ENCODE measurements at places on chromosomes 7 and 10.

GRCh38 chr7:103821092-103821491 lies 168.4 kb downstream of the RELN start:
- no peak for DNase-seq

- no peak for DNase-seq
Measured at GRCh38 chr10:786633-787474, 97.4 kb upstream of the DIP2C start.

DNA sequence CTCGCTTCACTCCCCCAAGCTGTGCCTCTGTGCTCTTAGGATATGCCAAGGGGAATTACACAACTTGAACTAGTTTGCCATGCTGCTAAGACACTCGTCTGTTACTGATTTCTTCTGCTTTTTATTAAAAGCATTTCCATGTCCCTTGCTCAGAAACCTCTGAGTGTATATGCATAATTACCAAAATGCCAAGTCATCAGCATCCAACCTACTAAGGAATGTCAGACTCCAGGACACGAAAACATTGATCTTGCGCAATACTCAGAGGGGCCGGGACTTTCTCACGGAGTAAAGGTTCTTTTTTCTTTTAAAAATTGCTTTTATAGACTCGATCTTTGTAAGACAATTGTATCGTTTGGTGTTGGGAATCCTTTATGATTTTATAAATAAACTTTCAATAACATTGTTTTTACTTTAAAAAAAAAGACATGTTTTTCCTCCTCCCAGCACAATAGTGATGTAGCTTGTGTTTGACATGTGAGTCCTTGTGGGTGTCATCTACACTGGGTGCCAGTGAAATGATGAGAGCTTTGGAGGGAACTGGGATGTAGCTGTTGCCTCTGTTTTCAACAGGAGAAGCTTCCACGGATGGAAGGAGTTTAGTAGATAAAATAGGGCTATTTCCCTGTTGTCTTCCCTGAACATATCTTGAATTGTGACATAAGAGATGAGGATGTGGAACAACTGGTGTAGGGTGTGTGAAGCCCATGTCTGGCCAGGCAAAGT lies 43.6 kb downstream of the CNNM1 start:
- peak; percentile 54 for DNase-seq

DNA sequence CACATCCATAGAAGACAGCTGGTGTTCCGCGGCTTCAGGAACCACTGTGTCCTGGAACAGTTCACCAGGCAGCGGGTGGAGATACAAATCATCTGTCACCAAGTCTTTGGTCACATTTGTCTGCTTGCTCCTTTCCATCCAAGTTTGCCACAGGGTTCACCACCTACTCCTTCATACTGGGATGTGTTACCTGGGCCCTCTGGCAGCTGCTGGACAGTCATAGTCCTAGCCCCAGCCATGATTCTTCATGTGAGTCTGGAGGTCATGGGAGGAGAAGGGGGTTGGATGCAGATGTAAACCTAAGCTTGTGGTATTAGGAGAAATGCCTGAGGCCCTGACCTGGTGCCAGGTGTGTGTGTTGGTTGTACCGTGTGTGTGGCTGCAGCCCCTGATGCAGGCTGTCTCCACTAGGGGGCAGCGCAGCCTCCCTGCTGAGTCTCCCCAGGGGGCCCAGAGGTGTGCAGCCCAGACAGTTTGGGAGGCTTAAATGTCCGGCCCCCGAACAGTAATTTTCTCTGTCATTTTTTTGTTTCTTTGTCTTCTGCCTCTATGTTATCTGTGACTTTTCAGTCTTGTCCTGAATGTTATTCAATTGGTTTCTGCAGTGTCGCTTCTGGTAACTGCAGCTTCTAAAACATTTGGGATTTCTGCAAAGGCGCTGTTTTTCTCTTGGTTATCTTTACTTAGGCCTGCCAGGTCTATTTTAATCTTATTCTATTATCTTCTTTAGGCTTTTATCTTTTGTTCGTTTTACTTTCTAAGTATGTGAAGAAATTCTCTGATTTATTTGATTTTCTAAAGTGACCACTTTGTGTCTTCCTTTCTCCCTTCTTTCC lies 14.8 kb downstream of the NPS start:
- no peak for DNase-seq

DNA sequence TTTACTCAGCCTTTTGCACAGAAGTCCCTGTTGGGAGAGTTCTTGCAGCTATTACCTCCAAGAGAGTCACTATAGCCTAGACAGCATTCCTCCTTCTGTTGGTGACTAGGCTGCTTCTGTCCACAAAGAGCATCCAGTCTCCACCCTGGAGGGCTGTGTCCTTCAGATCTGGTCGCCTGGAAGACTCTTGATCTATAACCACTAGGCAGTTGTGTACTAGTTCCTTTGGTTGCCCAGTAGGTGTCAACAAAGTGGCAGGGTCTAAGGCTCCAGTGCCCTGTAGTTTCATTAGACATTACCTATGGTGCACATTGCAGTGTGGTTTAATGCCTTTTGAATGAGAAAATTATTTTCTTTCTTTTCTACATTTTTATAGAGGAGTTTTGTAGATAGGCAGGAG lies 11.3 kb upstream of the AKR1C2 start:
- no peak for DNase-seq

- peak; percentile 20 for DNase-seq
Measured at GRCh38 chr7:38751416-38751815, 120.2 kb upstream of the AMPH start.

- no peak for DNase-seq
Measured at GRCh38 chr7:134317434-134317833, 704 bp upstream of the SLC35B4 start.

GRCh38 chr10:42977032-42977416 lies 99.8 kb upstream of the RET start:
- no peak for DNase-seq

GRCh38 chr10:102246261-102246660 lies 929 bp downstream of the GBF1 start:
- peak; percentile 53 for DNase-seq

GRCh38 chr7:134701272-134701671 lies 54.6 kb downstream of the BPGM start:
- peak; percentile 29 for DNase-seq

DNA sequence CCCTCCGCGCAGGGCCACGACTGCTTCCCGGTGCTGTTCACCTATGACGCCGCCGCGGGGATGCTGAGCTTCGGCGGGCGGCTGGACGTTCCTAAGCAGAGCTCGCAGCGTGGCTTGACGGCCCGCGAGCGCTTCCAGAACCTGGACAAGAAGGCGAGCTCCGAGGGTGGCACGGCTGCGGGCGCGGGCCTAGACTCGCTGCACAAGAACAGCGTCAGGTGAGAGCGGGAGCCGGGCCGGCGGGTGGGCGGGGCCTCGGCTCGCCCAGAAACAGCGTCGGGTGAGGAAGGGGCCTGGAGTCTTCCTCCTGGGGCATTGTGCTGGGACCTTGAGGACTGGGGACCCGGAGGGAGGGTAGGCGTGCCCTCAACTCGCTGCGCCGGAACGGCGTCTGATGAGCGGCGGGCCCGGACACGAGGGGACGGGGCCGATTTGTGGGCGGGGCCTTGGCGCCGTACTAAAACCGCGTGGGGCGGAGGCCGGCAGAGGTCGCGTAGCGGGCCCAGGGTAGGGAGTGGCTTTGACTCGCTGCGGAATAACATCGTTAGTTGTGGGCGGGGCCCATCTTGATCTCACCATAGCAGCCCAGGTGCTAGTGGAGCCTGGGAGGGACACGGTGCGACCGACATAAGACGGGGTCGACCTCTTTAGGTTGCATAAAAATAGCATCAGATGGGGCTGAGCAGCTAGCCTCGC lies 15.6 kb downstream of the PDAP1 start:
- peak; percentile 58 for DNase-seq

- peak; percentile 88 for DNase-seq
Measured at GRCh38 chr10:126278851-126279250, 109.4 kb downstream of the ADAM12 start.

All from fibroblast of lung (primary cell).